Activated CD4-positive, CD25-positive, alpha-beta regulatory T cell (primary cell): ENCODE measurements at places on chromosomes 11 and 22.

- no peak for DNase-seq
These were observed 121.5 kb downstream of the MAML2 start for GRCh38 chr11:96221244-96222070.

GRCh38 chr11:77642228-77642627, 4.6 kb upstream of the CLNS1A start:
- DNase-seq: no peak

DNA sequence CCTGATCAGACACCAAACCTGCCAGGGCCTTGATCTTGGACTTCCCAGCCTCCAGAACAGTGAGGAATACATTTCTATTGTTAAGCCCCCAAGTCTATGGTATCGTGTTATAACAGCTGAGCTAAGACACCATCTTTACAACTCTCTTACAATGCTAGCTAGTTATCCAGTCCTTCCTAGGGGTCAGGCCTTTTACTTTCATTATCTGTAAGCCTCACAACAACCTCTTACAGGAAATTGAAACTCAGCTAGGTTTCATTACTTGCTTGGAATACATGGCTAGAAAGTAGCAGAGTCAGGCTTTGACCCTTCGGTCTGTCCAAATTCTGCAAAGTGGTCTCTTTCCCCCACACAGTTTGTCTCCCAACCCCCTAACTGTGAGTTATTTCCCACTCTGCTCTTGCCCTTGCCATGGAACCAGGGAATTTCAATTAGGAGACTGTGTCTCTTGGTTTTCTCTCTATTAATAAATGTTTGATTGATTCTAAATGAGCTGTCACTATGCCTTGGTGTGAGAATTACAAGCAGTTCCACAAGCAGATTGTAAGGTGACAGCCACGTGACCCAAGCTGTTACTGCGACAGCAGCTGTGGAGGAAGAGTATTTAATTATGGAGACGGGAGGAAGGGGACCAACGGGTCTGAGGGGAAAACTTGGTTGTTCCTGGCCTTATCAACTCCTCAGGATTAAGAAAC, 38.4 kb upstream of the CLMP start:
- DNase-seq: no peak

DNA sequence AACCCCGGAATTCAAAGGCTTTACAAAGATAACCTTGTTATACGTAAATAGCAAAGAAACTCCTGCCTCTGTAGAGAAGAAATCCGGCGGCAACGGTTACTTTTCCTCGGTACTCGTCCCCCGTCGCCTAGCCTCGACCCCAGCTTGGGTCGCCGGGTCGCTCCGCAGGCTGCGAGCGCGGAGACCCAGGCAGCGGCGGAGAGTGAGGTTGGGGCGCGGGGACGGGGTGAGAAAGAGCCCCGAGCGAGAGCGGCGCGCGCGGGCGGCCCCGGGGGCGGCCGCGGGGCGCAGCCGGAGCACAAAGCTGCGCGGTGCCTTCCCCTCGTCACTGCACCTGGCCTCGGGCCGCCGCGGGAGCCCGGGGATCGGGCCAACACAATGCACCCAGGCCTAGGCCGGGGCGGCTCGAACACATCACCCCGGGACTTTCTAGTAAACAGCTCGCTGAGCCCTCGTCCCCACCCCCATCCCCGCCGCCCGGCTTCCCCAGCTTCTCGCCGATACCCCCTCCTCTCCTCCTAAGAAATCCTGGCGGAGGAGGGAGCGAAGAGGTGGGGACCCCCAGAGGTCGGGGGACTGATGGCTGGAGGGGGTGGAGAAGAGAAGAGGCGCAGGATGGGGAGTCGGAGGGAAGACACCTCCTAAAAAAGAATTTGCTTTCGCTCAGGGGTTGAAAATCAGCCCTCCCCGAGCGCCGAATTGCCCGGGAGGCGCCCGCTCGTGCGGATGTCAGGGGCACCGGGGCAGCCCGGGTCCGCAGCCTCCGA, 845 bp downstream of the MPPED2 start:
- DNase-seq: no peak

GRCh38 chr11:88434333-88434976, 96.9 kb upstream of the CTSC start:
- DNase-seq: no peak

GRCh38 chr22:48627203-48627602, 1200.5 kb downstream of the BRD1 start:
- no peak for DNase-seq

- no peak for DNase-seq
These were observed 23.5 kb upstream of the THY1 start for GRCh38 chr11:119446434-119446833.

DNA sequence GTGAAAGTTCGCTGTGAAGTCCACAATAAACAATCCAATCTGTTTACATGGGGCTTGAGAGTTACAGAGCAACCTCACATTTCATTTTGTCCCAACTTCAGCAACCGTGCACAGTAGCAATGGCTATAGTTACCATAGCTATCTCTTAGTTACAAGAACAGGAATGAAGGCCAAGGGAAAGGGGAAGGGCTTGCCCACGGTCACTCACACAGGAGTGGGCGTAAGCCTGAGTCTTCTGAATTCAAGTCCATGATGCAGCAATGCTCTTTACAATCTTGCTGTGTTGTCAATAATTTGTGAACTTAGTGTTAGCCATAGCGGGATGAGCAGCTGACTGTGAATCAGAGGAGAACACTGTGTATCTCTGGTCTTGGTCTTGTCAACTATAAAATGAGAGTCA, 102.9 kb downstream of the ADAMTS15 start:
- no peak for DNase-seq

GRCh38 chr22:46102159-46102558, 48.2 kb upstream of the PPARA start:
- no peak for DNase-seq

- DNase-seq: no peak
These were observed 38.5 kb upstream of the NAV2 start for GRCh38 chr11:19673924-19674729.

DNA sequence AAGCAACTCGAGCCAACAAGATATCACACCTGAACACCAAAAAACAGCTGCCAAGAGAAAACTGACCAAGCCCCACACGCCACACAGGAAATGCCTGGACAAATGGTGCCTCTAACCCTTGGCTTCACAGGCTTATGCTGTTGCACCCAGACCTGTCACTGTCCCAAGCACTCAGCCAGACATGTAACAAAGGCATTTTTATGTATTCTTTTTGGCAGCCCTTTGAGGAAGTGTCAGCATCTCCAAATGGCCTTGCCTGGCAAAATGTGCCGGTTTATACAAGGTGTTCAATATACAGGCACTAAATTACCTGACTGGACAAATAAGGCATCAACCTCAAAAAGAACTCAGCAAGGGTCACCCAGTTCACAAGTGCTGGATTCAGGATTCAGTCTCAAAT, 6.1 kb downstream of the HDHD5 start:
- DNase-seq: no peak

DNA sequence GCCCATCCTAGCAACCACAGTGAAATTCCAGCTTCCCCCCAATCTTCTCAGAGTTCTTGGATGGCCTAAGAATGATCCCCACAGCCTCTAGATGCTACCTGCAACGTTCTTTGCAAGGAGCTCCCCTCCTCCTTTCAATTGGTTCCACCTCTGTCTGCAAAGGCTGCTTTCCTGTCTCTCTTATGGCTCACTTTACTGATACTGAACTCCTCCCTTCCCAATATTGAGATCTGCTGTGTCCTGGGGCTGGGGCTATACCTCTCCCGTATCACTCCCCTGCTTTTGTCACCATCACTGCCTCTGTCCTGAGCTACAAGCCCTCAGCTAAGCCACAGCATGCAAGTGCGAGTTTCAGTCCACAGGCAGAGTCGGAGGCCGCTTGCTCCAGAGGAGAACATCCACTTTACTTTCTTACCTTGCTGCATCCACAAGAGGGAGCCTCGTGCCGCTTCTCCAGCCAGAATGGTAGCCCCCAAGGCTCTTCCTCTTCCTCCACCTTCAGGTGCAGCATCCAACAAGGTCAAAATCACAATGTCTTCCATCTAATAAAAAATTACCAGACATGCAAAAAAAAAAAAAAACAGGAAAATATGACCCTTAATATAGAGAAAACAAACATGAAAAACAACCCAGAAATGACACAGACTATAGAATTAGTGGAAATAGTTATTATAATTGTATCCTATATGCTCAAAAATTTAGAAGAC, 48.6 kb upstream of the TMEM45B start:
- no peak for DNase-seq

DNA sequence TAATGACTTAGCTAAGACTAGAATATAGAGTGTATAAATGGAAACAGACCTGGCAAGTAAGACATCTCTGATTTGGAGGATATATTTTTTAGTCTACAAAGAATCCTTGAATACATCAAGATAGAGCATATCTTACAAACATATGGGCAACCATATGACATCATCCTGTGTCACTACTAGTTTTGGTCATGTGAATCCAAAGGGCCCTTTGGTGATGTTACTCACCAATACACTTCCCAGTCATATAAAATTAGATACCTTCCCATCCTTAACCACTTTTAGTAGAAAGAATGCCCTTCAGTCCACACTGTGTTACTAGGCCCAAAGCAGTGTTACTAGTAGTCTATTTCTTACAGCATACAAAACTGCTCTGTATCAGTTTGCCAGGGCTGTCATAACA, 31.6 kb downstream of the GRIA4 start:
- DNase-seq: no peak

- DNase-seq: no peak
These were observed 6.5 kb downstream of the KBTBD3 start for GRCh38 chr11:106070606-106071005.

DNA sequence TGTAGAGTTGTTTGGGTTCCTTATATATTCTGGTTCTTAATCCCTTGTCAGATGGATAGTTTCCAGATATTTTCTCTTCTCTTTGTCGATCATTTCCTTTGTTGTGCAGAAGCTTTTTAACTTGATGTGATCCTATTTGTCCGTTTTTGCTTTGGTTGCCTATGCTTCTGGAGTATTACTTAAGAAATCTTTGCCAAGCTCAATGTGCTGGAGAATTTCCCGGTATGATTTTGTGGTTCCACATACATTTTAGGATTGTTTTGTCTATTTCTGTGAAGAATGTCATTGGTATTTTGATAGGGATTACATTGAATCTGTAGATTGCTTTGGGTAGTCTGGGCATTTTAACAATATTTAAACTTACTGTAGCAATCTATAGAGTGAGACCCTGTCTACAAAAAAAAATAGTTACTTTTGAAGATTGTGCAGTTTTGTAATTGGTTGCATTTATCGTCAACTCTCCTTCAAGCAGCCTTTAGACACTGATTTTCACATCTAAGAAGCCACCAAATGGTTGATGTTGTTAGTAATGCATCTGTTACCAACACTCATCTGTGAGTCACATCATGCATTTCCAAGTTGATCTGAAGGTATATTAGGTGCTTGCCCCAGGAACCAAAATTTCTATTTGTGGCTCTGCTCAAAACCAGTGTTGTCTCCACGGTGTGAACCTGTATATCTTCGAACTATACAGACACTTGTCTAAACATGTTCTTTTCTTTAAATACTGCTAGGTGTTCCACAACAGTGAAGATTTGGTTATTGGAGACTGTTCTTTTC, 21.4 kb downstream of the XRCC6 start:
- DNase-seq: no peak

DNA sequence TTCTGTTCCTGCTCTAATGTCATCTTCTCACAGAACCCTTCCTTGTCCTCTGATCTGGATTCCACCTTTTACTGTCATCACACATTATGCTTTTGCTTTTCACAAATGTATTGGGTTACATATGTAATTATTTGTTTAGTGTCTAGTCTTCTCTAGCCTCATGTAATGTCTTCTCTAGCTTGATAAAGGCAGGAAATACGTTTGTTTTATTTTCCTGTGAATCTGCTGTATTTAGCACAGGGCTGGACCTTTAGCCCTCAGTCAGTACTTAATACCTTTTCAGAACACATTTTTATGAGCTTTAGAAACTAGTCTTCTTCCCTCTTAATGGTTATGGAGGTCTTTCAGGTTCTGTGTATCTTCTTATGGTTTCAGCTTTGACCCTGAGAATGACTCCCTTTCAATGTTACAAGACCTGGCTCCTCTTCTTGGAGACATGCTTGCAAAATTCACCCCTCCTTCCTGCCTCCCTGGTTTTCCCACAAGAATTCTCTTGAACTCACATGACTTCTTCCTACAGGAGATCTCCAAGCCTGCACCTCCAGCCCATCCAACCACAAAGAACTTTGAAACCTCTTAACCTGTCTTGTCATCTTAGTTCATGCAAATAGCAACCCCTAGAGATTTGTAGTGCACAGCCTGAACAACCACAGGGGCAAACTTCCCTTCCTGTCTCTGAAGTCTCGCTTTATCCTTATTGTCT, 132.7 kb upstream of the DDI1 start:
- DNase-seq: no peak

DNA sequence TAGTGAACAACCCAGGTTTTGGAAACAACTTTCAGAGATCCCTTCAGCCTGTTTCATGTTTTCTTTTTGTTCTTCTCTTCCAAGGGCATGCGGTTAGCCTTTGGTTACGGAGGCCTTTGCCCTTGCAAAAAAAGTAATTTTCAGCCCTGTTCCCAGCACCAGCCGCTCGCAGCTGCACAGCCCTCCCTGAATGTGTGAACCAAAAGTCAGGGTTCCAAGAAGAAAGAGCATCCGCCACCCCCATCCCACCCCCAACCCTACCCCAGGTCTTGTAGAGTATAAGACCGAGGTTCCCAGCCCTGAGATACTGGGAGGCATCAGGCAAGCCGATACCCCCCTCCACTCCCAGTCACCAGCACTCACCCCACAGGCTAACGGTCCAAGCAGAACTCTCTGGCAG, 56.4 kb downstream of the IGLL1 start:
- no peak for DNase-seq

DNA sequence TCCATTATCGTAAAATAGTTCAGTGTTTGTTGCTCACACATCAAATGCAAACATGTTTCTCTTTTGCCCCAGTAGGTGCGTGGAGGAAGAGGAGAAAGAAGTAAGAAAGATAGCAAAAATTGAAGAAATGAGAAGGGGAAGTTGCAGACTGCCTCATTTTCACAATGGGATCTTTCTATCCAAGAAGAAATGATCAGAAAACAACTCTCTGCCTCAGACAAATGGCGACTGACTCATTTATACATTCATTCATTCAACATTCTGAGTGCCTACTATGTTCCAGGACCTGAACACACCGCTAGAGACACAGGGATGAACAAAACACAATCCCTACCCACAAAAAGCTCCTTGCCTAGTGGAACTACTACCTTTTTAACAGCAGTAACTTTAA, 367 bp downstream of the HPS5 start:
- no peak for DNase-seq

GRCh38 chr11:119108146-119108856, 1.2 kb downstream of the C2CD2L start:
- no peak for DNase-seq

GRCh38 chr11:69563946-69564775, 76.8 kb upstream of the CCND1 start:
- no peak for DNase-seq

- no peak for DNase-seq
These were observed 81.1 kb upstream of the KCNQ1OT1 start for GRCh38 chr11:2780850-2781407.

GRCh38 chr11:117011541-117011898, 86.7 kb downstream of the SIK3 start:
- DNase-seq: no peak

GRCh38 chr11:109963101-109963500, 130.1 kb upstream of the ZC3H12C start:
- DNase-seq: no peak

DNA sequence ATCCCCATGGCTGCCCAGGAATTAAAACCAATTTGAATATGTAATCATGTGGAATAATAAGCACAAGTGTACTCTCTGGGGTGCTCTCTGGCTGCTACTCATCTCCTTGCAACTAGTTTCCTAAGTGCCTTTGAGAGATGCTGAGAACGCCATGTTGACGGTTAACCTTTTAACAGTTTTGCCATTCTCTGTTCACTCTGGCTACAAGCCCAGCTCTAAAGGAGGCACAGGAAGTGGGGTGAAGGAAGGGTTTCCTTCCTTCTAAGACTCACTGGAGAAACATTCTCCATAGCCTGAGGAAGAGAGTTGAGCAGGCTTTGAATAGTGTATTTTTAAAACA, 122.0 kb upstream of the ZC3H12C start:
- DNase-seq: no peak
